Stimulated activated CD8-positive, alpha-beta memory T cell treated with anti-CD3 and anti-CD28 coated beads, Interleukin-4, amount 100 ng/mL, for 1 hour (primary cell): ENCODE measurements at places on chromosomes 2 and 18.

- DNase-seq, result no peak
These were observed 5.1 kb downstream of the HNMT start for GRCh38 chr2:137969418-137969765.

- no peak for DNase-seq
These were observed 248.3 kb upstream of the KYNU start for GRCh38 chr2:142629193-142629592.

GRCh38 chr18:60754413-60755009 lies 381.9 kb upstream of the MC4R start:
- no peak for DNase-seq

- DNase-seq, result no peak
These were observed 2.6 kb upstream of the RFX8 start for GRCh38 chr2:101477556-101477955.

DNA sequence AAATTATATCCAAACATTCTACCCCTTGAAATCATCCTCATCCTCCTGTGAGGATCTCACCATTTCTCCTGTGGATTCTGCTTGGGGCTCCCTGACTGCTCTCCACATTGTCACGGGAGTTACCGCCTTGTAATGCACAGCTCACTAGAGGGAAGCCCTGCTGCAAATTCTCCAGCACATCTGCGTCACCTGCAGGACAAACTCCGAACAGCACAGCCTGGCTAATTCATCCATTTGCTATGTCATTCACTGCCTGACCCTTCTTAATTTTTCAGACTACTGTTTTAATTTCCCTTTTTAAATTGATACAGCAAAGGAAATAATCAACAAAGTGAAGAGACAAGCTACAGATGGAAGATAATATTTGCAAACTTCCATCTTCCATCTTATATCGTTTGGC lies 627.4 kb downstream of the FBXO15 start:
- DNase-seq, result no peak

DNA sequence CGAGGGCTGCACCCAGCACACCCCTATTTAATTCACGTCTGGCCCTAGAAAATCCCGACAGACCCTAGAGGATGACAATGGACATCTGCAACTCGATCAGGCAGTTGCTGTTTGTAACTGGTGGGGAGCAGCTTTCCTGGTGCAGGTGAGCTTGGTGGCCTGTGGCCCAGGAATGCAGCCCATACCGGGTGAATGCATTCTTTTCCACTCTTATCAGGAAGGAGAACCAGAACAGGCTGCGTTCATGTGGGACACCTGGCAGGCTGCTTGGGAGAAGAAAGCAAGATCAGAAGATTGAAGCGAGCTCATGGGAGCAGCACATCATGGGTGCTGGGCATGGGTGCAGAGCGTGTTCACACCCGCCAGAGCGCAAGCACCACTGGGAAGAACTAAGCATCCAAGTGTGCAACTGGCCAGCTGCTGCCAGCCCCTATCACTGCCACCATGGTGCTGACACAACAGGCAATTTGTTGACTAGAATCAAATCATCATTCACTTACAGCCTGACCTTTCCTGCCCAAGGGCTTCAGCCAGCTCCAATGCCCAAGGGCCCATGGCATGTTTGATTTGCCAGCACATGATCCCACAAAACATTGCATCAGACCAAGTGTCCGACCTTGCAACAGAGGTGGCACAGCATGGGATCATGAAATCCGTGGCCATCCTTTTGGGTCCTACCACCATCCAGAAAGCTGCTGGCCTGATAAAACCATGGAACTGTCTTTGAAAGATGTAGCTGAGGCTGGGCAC lies 241.7 kb upstream of the ID2 start:
- no peak for DNase-seq

GRCh38 chr2:10864861-10865636 lies 46.7 kb upstream of the KCNF1 start:
- no peak for DNase-seq

GRCh38 chr2:200338692-200339091 lies 32.2 kb downstream of the SPATS2L start:
- DNase-seq, result no peak

DNA sequence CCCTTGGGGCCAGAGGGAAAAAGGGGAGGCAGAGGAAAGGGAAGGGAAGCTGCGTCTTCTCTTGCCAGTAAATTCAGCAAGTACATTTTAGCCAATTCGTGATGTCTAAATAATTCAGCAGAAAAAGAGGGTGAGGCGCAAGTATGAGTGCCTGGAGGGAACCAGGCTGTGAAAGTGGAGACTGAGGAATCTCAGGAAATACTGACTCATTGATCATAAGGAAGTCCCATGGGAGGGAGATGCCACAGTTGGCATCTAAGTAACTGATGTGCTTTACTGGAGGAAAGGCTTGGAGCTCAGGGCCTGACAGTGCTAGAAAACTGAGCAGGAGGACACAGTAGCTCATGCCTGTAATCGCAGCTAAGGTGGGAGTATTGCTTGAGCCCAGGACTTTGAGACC lies 31.1 kb downstream of the KIF5C start:
- no peak for DNase-seq

DNA sequence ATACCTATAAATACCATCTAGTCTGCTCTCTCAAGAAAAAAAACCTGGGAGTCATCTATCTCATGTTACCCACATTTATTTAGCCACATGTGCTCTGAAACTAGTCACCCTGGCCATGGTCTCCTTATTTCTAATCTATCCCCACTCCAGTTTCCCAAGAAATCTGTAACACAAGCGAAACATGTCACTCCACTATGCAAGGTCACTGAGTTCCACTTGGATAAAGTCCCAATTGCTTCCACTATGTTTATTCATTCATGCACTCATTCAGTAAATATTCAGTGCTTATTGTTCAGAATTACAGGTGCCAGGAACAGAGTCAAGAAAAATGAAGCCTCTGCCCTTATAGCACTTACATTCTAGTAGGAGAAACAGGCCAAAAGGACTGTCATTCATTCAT lies 369.4 kb upstream of the CYRIA start:
- DNase-seq, result no peak

DNA sequence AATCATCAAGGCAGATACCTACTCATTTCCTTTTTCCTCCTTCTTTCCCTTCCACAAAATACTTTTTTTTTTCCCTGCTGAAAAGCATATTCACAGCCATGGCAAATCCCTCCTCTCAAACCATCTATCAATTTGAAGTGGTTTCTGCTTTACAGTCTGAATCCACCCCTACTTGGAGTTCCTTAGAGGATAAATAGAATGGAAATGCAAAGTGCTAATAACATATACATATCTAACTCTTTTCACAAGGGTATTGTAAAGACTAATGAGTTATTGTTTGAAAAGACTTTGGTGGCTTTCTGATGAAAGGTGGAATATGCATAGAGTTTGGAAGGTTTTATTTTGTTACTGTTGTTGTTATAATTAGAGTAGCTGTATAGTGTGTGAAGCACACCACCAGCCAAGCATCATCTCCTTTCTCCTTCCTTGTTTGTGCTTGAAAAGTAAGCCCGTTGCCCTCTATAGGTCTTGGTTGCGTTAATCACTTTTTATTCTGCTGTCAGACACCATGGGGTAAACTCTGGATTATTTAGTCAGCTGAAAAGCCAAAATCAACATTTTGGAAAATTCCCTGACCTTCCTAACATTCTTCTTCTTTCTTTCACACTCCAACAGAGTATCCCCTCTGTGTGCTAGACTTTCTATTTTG lies 2126.9 kb upstream of the CELF4 start:
- DNase-seq, result no peak

- no peak for DNase-seq
These were observed 72.0 kb downstream of the GALNT1 start for GRCh38 chr18:35653392-35654135.

- DNase-seq, result no peak
These were observed 1.5 kb downstream of the ARL5A start for GRCh38 chr2:151826737-151827157.

DNA sequence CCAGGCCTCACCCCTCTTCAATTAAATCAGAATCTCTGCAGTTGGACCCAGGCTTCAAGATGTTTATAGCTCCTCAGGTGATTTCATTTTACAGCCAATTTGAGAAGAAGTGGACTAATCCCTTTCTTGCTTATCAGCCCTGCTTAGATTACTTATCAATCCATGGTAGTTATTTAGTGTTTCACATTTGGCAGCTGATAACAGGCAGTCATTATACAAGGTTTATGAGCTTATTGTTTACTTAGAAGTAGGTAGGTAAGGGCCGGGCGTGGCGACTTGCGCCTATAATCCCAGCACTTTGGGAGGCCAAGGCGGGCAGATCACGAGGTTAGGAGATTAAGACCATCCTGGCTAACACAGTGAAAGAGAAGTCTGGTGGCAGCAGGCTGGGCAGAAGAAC lies 237.5 kb downstream of the CTNNA2 start:
- DNase-seq, result no peak

DNA sequence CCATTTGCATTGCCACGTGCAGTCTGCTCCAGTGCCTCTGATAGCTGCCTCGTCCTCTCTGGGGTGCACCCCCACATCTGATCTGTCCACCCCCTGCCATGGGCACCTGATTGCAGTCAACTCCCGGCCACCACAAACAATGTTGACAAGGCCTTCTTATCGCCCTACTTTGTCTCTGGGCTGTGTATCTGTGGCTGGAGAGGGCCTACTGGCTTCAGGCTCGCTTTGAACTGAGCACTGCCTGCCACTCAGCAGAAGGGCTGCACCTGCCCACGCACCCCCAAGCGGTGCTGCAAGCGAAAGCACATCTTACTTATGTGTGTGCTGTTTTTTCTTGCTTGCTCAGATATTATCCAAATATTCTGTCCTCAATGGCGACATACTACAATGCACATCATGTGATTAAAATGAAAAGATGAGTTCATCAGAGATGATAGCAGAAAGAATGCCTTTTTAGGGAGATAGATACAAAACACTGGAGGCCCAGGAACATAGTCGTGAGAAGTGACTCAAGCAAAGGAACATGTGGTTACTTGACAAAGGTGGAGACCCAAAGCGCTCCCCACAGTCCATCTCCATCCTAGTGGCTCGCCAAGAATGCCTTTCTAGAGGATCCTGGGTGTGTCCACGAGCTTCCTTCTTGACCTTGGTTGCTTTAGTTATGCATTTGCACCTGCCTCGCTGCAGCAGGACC lies 28.8 kb downstream of the FBLN7 start:
- no peak for DNase-seq

GRCh38 chr18:38759457-38759856 lies 1193.9 kb upstream of the CELF4 start:
- no peak for DNase-seq

DNA sequence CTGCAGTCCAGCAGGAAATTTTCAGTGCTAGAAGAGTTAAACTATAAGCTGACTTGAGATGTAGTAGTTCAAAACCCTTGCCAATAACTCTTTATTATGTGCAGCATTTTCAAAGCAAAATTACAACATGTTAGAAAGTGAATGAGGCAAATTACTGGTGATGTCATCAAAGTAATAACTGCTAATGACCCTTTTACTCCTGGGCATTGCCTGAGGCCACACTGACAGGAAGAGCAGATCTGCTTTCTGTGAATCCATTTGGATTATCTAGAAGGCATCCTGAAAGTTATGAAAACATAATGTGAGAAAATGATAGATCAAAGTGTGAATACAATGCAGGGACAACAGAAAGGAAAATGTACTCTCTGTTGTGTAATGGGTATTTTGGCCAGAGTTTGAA lies 139.6 kb upstream of the TRIB2 start:
- no peak for DNase-seq

DNA sequence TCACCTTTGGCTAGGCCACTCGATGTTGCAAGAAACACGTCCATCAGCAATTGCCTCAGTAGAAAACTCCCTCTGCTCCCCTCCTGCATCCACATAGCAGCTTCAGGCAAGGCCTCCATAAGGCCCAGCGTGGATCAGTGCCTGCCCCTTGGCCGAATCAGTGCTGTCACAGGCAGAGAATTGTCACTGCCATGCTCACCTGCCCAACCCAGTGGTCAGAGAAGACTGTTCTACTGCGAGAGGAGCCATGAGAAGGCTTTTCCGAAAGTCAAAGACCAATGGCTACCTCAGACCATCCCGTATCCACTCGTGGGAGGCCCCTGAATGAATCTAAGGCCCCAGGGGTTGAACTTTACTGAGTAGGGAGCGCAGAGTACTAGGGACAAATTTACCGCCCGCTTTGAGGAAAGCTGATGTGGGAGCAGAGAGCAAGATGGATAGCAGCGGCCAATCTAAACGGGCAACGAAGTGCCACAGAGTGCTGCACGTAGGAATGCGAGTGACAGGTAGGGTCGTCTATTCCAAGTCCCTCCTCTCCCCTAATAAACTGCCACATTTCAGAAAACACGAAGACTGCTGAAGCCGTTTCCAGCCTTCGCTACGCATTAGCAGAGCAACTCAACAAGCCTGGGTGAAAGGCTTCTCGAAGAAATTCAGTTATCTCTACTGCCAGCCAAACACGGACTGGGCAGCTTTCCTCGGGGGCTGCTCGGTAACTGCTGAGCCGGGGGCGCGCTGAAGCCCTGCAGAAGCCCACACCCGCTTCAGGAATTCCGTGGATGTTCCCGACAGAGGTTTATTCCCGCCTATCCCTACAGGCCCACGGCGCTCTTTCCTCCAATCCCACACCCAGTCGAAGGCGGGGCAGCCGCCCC lies 968 bp upstream of the RALBP1 start:
- no peak for DNase-seq

- no peak for DNase-seq
These were observed 1136.0 kb downstream of the LRP1B start for GRCh38 chr2:140994856-140995255.

DNA sequence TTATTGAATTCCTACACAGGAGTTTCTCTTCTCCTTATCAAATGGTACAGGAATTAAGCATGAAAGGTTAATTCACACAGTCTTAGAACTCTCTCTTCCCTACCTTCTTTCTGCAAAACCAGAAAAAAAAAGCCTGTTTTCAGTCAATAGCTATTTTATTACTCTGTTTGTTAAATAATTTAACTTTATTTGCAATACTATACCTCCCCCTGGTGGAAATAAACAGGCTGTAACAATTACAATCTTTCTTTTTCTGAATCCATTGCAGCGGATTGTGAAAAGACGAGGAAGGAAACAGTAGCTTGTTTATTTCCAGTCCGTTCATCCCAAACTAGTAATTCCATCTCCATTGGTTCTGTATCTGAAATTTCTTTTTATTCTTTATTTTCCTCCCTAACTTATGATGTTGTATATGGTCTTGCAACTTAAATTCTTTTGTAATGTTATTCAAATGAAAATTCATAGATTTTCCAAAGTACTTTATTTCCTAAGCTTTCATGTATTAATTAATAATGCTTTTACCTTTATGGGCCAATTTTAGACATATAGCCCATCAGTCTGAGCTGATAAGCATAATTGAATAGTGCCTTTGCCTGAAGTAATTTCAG lies 165.2 kb downstream of the SH3BP4 start:
- DNase-seq, result no peak

- no peak for DNase-seq
These were observed 185.5 kb downstream of the PTGR3 start for GRCh38 chr18:75023473-75023872.
